ENCODE measurements at places on chromosomes 4 and X. TPM values are rescaled to one million over a fixed set of nuclear protein-coding genes. Genes with fewer than 3 reads are reported as not detected.

DNA sequence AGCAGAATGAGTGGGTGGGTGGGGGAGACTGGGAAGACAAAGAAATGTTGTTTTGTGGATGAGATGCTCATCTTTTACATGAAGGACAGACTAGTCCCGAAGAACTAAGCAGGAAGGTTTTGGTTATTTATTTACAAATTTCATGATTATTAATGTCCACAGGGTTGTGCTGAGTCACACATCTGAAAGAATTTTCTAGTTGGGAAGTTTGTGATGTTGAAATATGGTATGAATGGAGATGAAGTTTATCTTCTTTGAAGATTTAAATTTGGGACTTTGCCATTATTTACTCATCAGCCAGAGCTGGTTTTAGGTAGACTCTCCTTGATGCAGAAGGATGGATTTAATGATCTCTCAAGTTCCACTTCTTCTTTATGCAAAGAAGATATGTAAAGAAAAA lies 75.5 kb downstream of the MOSPD2 start:
- no peak for ATAC-seq

DNA sequence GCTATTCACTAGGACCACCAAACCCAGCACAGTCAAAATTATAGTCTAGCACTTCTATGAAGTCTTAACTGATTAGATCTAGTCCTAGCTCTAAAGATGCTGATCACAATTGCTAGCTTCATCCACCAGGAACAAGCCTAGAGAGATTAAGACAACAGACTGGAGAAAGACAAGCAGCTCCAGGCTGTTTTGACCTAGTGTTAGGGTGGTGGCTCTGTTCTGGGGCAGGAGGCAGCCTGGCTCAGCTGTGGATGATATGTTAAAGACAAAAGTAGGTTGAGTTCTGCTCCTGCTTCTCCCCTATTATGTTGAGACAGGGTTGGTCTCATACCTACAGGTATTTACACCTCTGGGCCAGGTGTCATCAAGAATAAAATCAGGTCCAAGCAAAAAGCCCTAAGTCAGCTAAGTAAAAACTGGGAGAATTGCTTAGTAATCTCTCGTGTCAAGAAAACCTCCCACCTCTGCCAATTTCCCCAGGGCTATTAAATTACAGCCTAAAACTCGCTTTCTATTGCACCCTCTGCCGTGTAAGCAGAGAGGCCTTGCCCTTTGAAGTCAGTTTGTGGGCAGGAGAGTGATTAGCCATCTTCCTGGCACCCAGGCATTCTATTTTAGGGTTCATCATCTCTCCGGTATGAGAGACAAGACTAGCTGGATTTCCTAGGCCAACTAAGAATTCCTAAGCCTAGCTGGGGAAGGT lies 39.9 kb downstream of the RAB40AL start:
- ATAC-seq = peak; percentile 20

GRCh38 chr4:160894809-160895208 lies 1269.0 kb downstream of the FSTL5 start:
- no peak for ATAC-seq

GRCh38 chr4:183860731-183861130 lies 44.4 kb upstream of the STOX2 start:
- peak; percentile 87 for ATAC-seq

GRCh38 chr4:67861513-67861912 lies 22.3 kb downstream of the TMPRSS11D start:
- peak; percentile 97 for ATAC-seq

DNA sequence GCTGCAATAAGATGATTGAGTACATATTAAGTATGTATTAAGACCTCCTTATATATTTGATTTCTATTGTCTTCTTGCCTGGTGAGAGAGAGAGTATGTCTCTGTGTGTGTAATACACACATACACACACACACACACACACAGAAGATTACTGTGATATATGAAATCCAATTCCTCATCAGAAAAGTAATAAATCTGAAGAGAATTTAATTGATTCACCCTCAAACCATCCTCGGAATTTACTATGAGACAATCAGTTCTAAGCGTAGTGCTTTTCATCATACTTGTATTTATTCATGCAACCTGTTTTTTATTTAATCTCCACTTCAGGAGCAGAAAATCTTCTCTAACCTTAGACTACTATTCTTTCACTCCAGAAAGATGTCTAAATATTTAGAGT lies 62.3 kb upstream of the TLL1 start:
- no peak for ATAC-seq

The NR0B1 gene
- not detected for total RNA-seq

The LUZP4 gene
- not detected for total RNA-seq

The CENPU gene
- 16.5 TPM for total RNA-seq

The SHOX gene
- not detected for total RNA-seq

The BST1 gene
- total RNA-seq = 0.80 TPM

Data from esophagus mucosa (tissue), 1 donor.